ENCODE measurements at places on chromosomes 13 and 19. TPM values are rescaled to one million over a fixed set of nuclear protein-coding genes. Genes with fewer than 3 reads are reported as not detected.
A peak's percentile ranks its signal among the peaks of the same experiment; 100 is the strongest.

Gene HIF3A
- not detected for total RNA-seq

Gene CBY2
- total RNA-seq: not detected

- no peak overlapping the region for H3K4me3 ChIP-seq
- no peaks in the 10 kb centered on the region for H3K27me3 ChIP-seq
- DNase-seq: peak; percentile 26
- peaks cover 11% of the 10 kb centered on the region for H3K4me1 ChIP-seq
Observed at GRCh38 chr13:67366533-67366932, 136.4 kb upstream of the PCDH9 start.

DNA sequence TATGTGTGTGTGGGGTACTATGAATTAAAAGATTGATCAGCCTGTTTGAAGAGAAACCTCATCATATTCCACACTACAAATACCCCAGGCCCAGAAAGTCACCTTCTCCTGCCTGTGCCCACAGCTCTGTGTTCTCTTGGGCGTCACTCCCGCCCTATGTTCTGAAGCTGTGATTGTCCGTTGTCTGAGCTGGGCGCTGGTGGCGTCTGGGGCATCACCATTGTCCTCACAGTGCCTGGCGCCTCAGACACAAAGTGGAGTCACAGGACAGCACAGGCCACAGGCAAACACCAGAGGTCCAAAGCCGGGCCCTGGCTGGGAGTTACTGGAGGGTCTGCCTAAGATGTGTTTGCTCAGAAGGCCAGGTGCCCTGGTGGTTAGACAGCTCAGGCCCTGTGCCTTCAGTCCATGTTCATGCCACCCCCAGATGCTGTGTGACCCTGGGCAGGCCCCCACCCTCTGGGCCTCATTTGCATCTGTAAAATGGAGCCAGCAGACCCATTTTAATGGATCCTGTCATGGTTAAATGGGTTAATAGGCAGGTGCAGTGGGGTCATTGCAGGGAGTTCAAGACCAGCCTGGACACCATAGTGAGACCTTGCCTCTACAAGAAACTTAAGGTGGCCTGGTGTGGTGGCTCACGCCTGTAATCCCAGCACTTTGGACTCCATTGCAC is 34.5 kb downstream of the DNM2 start:
- H3K27me3 ChIP-seq: no peaks in the 10 kb centered on the region
- H3K27ac ChIP-seq: peak overlapping the region; percentile 61
- DNase-seq: no peak
- H3K4me3 ChIP-seq: no peak overlapping the region

GRCh38 chr19:4693078-4693350 is 22.9 kb upstream of the MYDGF start:
- peak overlapping the region; percentile 93 for H3K27ac ChIP-seq
- DNase-seq: no peak
- no peaks in the 10 kb centered on the region for H3K27me3 ChIP-seq
- H3K4me3 ChIP-seq: no peak overlapping the region
- H3K36me3 ChIP-seq: peaks cover 81% of the 10 kb centered on the region
- H3K4me1 ChIP-seq: peaks cover 26% of the 10 kb centered on the region

GRCh38 chr19:45607071-45608029 is 5.3 kb upstream of the GPR4 start:
- peaks cover 48% of the 10 kb centered on the region for H3K36me3 ChIP-seq
- H3K4me3 ChIP-seq: no peak overlapping the region
- peaks cover 8% of the 10 kb centered on the region for H3K4me1 ChIP-seq
- H3K27ac ChIP-seq: peak overlapping the region; percentile 80

DNA sequence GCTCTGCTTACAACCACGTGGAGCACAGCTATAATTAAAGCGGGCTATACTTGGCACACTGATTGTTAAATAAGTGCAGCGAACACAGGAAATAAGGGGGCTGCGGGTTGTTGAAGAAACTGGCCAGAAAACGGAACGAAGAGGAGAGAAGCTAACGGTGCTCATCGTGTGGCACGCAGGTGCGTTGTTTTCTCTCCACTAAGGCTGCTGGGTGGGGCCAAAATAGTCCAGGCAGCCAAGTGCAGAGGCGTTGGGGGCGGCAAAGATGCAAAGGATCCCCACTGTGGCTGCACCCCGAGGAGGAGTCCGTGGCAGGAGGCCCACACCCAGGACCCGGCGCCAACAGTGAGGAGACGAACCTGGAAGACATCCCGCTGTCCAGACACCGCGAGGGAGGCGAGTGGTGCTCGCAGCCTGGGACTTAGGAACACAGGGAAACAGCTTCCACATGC is 8.1 kb upstream of the ARL11 start:
- no peak overlapping the region for H3K27ac ChIP-seq
- H3K36me3 ChIP-seq: no peaks in the 10 kb centered on the region
- no peaks in the 10 kb centered on the region for H3K4me1 ChIP-seq
- DNase-seq: peak; percentile 6

- peak; percentile 74 for DNase-seq
- no peaks in the 10 kb centered on the region for H3K27me3 ChIP-seq
- H3K27ac ChIP-seq: peak overlapping the region; percentile 93
- no peaks in the 10 kb centered on the region for H3K36me3 ChIP-seq
Observed at GRCh38 chr19:55165952-55166529, 372 bp downstream of the DNAAF3 start.

DNA sequence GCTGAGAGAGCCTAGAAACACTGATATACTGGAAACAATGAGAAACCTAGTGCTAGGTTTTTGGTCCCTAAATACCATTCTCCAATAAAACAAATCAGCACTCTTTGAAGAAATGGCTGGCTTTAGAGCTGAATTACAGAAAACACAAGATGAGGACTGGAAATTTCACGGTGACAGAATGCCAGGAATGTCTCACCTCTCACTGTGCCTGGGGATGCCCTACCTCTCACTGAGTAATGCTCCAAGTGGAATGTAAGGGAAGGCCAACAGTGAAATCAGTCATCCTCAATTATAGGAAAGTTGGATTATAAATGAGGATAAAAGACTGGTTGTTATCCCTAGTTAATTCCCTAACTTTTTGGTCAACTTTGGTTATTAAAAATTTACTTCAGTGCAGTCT is 259.0 kb downstream of the NALCN start:
- no peaks in the 10 kb centered on the region for H3K27me3 ChIP-seq
- H3K4me1 ChIP-seq: peaks cover 6% of the 10 kb centered on the region
- no peaks in the 10 kb centered on the region for H3K36me3 ChIP-seq
- H3K4me3 ChIP-seq: no peak overlapping the region
- no peak for DNase-seq
- no peak overlapping the region for H3K27ac ChIP-seq
